ENCODE measurements at places on chromosomes 4 and X.

- no peak for DNase-seq
These were observed 1.7 kb downstream of the FAM120C start for GRCh38 chrX:54181202-54181953.

DNA sequence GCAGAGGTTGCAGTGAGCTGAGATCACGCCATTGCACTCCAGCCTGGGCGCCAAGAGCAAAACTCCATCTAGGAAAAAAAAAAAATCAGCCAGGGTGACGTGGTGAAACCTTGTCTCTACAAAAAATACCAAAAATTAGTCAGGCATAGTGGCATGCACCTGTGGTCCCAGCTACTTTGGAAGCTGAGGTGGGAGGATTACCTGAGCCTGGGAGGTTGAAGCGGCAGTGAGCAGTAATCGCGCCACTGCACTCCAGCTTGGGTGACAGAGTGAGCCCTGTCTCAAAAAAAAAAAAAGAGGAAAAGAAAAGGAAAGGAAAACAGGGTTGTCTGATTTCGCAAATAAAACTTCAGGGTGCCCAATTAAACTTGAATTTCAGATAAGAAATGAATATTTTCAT, 106.1 kb downstream of the RBM47 start:
- no peak for DNase-seq

- DNase-seq = no peak
These were observed 133.7 kb upstream of the IL1RAPL2 start for GRCh38 chrX:104432321-104432720.

DNA sequence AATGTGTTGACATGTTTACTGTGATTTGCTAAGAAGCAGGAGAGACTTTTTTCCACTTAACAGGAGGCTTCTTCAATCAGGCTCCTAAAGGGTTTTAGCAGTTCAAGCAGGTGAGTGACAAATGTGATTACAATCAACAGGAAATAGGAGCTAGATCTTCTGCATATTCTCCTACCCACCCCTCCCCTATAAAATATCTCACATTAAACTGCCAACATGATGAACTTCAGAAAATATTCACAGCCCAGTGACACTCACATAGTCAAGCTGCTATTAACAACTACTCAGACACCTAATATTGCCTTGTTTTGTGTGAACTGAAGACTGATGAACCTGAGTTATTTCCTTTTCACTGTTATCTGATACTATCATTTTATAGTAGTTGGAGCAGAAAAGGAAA, 55.9 kb upstream of the ANTXR2 start:
- DNase-seq = no peak

DNA sequence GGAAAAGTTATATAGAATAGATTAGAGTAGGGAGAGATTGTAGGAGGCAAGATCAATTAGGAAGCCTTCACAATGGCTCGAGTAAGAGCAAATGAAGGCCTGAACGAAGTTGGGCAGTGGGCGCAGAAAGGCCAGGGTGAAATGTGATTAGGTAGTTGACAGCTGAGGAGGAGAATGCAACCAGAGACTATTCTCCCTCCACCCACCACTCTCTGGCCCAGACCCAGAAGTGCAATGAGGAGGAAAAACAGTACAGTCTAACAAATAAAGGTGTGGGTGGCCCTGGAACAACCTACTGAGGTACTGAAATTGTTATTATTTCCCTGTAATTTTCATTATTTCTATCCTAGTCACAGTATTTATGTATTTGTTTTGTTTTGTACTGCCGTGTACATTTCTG, 176.7 kb downstream of the SLC39A8 start:
- DNase-seq = no peak

Measured in activated CD4-positive, alpha-beta T cell treated with anti-CD3 and anti-CD28 coated beads for 48 hours (primary cell).